ENCODE measurements at places on chromosomes 11 and 22. TPM values are rescaled to one million over a fixed set of nuclear protein-coding genes. Genes with fewer than 3 reads are reported as not detected.

DNA sequence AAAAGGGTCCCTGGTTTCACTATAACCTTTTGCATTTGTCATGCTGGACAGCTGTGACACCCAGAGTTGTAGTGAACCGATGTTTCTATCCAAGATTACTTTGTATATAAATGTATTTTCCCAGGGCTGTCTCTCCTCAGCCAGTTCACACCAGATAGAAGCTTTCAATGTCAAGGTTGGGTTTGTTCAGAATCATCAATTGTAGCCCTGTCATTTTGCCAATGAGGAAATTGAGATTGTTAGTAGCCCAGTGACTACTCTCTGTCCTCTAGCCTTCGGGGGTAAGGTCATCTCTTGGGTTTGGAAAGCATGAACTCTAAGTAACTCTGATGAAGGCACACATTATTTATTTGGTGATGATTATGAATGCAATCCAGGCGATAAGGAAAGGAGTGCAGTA, 165.6 kb downstream of the DBX1 start:
- DNase-seq, result no peak

The FJX1 gene
- 2.9 TPM for polyA plus RNA-seq

DNA sequence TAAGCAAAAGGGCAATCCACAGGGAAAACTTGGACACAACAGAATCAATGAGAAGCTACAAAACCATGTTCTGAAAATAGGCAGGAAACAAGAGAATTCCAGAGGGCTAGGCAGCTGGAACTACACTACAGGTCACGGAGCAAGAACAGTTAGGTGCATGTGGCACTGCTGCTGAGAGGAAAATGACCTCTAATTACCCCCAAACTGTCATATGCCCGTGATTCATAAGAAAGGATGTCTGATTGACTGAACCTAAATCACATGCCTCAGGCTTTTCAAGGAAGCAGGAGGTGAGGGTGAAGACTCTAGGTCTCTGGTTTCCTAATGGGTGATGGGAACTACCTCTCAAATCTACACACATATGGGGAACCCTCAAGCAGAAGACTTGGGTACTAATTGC, 17.9 kb upstream of the RRAS2 start:
- no peak for DNase-seq

The PRRG4 gene
- polyA plus RNA-seq, result 5.8 TPM

GRCh38 chr11:61021661-61022212, 50.3 kb downstream of the CD6 start:
- DNase-seq, result no peak

The SLC6A5 gene
- not detected for polyA plus RNA-seq

- no peak for DNase-seq
Measured at GRCh38 chr11:127632976-127633680, 632.6 kb upstream of the KIRREL3 start.

The NAALAD2 gene
- 0.14 TPM for polyA plus RNA-seq

The LRRC74B gene
- polyA plus RNA-seq, result 2.7 TPM
